WERI-Rb-1 (cell line): ENCODE measurements at places on chromosomes 2 and 18.

- no peak for DNase-seq
Measured at GRCh38 chr18:63399300-63399699, 23.0 kb downstream of the VPS4B start.

DNA sequence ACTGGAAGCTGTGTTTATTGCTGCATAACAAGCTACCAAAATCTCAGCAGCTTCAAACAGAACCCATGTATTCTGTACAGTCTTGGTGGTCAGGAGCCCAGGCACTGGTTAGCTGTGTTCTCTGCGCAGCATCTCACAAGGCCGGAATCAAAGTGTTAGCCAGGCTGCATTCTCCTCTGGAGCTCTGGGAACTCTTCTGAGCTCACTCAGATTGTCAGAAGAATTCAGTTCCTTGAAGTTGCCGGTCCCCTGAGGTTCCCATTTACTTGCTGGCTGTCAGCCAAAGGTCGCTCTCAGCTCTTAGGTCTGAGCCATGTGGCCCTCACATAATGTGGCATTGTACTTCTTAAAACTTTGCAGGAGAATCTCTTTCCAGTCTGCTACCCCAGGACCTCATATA lies 123.6 kb upstream of the SMIM21 start:
- no peak for DNase-seq

DNA sequence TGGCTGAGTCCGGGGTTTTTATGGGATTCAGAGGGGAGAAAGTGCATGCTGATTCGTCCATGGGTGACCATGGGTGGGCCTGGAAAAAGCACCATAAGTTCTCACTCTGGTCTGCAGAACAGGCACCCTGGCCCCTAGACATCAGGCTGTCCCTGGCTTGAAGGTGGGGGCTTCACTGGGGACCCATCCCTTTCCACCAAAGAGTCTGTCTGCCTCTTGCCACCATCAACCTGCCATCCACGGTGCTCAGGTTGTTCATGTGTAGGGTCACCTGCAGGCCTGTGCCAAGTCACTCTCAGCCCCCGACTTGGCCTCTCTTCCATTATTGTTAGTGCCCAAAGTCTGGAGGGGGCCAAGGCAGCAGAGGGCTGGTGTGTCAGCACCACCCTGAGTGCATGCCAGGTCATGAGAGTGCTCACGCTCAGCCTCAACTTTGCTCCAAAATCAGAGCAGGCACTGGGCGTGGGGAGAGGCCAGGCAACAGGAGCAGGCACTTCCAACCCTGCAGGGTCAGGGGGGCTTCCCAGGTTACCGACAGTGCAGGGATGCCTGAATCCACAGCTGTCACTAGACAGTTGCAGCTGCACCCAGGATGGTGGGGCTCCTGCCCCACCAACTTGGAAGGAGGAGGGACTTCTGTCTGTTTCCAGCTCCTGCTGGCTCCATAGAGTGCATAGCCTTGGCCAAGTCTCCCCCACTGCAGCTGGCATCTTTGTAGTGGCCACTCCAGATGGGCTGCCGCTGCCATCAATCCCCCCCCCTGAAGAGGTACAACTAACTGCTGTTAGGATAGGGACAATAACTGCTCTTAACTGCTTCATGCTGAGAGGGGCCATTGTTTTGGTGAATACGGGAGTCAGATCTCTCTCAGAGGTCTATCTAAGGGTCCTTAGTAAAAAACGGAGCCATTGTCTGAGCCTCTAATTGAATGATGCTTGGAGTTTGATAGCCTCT lies 209.3 kb downstream of the AKAIN1 start:
- DNase-seq: no peak

- no peak for DNase-seq
Measured at GRCh38 chr2:902584-902983, 48.1 kb upstream of the SNTG2 start.

GRCh38 chr2:187003611-187004010 lies 154.6 kb upstream of the ZSWIM2 start:
- no peak for DNase-seq

- no peak for DNase-seq
Measured at GRCh38 chr18:25075331-25075730, 276.6 kb downstream of the ZNF521 start.

GRCh38 chr2:27799646-27800010 lies 28.1 kb downstream of the MRPL33 start:
- DNase-seq: no peak

DNA sequence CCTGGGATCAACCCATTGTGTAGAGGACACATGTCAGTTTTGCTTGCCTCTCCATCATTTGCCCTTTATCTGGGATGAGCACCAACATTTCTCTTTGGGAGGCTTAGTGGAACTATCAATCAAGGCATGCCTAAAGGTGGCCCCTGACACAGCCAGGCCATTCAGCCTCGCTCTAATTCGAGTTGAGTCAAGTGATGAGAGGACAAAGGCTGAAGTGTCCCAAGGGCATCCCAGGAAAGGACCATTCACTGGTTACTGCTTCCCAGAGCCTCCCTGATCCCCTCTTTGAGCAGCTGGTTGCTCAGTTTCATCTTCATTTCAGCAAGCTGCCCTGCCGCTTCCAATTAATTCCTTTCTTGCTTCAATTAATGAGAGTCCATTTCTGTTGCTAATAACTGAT lies 63.5 kb downstream of the DNER start:
- DNase-seq: no peak

GRCh38 chr2:205706769-205707381 lies 24.6 kb downstream of the NRP2 start:
- no peak for DNase-seq

GRCh38 chr2:10765461-10765860 lies 44.0 kb downstream of the ATP6V1C2 start:
- DNase-seq: no peak

GRCh38 chr2:190679813-190680591 lies 31.1 kb downstream of the NAB1 start:
- peak; percentile 31 for DNase-seq

- no peak for DNase-seq
Measured at GRCh38 chr2:222525811-222526210, 101.5 kb downstream of the SGPP2 start.

- DNase-seq: no peak
Measured at GRCh38 chr2:190674966-190675650, 26.2 kb downstream of the NAB1 start.
